ENCODE measurements at places on chromosomes 3 and 15.

DNA sequence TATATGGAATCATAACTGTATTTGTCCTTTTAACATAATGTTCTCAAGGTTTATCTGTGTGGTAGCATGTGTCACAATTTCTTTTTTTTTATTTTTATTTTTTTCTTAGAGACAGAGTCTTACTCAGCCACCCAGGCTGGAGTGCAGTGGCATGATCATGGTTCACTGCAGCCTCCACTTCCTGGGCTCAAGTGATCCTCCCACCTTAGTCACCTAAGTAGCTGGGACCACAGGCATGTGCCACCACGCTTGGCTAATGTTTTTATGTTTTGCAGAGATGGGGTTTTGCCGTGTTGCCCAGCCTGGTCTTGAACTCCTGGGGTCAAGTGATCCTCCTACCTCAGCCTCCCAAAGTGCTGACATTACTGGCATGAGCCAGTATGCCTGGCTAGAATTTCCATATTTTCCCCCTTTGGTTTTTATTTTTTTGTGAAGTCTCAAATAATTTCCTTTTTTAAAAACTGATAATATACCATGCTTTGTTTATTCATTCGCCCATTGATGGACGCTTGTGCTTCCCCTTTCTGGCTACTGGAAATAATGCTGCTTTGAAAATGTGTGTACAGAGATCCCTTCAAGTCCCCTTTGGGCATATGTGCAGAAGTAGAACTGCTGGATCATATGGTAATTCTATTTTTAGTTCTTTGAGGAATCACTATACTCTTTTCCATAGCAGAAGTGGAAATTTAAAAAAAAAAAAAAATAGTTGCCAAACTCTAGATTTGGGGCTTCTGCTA, 28.4 kb downstream of the TMEM40 start:
- DNase-seq, result no peak

DNA sequence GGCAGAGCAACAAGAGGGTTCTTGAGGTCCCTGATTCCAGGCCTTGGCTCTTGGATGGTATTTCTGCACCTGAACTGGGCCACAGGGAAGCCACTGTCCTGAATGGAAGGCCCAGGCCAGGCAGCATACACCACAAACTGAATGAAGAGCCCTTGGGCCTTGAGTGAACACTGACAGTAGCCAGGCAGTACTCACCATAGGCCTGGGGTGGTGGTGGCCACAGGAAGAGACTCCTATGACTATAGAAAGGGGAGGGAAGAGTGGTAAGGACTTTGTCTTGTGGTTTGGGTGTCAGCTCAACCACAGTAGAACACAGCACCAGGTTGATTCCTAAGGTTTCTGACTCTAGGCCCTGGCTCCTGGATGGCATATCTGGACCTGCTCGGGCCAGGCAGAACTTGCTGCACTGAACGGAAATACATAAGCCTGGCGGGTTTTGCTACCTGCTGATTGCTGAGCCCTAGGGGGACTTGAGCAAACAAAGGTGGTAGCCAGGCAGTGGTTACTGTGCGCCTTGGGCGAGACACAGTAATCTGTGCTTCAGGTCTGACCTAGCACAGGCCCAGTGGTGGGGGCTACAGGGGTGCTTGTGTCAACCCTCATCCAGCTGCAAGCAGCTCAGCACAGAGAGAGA, 241.4 kb downstream of the ISL2 start:
- DNase-seq, result no peak

DNA sequence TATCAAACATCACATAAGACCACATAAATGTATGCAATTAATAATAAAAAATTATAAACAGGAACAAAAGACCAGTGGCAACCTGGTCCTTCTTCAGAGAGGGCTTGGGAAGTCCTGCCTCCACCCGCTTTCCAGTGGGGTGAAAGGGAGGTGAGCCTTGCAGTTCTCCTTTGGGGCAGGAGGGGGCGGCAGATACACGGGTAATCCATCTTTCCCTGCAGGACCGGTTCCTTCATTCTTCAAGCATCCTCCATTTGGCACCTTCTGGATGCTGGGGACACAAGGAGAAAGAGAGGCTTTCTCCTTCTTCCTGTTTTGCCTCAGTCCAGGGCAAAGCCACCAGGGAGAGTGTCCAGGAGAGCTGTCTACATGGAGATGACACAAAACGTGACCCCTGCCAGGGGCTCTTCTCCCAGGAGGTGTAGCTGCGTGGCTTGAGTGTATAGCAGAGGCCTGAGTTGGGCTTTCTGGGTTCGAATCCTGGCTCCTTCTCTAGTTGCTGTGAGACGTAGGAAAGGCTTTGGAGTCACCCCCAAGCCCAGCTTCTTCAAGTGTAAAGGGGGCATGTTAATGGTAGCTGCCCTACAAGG, 23.2 kb downstream of the RPLP1 start:
- peak; percentile 44 for DNase-seq

DNA sequence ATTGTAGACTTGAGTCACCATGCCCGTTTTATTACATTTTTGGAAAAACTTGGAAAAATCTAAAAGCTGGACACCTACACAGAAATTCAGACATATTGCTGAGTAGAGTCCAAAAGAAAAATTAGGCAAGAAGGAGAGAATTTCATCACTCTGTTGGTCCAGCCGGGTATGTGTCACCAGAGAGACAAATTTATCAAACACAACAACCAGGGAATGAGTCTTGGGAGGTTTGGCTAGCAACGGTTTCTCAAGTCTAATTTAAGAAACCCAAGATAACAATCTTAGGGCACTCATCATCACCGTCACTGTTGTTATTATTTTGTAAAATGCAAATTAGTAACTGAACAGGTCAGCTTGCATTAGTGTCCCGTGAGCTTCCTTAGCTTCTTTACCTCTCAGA, 197.5 kb upstream of the C2CD4B start:
- DNase-seq, result no peak

- DNase-seq, result no peak
Observed at GRCh38 chr3:55322638-55323037, 164.5 kb downstream of the WNT5A start.

DNA sequence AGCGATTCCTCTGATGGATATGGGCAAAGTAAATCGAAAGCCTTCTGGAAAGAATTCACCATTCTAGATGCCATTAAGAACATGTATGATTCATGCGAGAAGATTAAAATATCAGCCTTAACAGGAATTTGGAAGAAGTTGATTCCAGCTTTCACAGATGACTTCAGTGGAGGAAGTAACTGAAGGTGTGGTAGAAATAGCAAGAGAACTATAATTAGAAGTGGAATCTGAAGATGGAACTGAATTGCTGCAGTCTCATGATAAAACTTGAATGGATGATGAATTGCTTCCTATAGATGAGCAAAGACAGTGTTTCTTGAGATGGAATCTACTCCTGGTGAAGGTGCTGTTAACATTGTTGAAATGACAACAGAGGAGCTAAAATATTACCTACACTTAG, 30.1 kb upstream of the TBC1D23 start:
- DNase-seq, result no peak

DNA sequence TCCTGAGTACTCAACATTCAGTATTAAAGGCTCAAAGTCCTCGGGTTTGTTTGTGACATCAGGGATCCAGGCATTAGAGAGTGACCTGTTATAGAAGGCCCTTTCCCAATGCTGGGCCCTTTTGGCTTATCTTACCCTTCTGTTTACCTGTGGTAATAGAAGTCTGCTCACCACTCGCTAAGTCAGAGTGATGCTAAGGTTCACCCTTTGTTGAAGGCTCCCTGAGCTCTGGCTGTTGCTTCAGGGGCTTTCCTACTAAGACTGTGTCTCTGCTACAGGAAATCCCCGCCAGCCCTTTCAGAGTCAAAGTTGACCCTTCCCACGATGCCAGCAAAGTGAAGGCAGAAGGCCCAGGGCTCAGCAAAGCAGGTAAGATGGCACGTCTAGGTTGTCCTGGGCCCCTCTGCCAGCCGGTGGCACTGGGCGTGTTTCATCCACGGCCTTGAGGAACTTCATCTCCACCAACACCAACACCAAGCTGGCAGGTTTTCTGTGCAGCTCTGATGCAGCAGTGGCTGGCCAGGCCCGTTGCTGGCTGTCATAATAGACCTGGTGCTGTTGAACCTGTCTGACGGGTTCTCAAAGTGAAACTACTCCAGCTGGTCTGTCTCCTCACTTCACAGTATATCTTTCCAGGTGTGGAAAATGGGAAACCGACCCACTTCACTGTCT, 99.1 kb downstream of the DNASE1L3 start:
- DNase-seq, result no peak

GRCh38 chr3:79968418-79968817, 200.6 kb upstream of the ROBO1 start:
- no peak for DNase-seq

DNA sequence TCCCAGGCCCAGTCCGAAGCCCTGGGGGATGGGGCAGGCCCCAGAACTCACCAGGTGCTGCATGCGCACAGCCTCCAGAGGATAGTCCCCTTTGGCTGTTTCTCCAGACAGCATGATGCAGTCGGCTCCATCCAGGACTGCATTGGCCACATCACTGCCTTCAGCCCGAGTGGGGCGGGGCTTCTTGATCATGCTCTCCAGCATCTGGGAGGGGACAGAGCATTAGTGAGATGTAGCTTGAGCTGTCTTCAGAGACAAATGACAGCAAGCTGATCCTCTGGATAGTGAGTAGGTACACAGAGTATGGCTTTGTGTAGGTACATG, 9.1 kb upstream of the GRAMD2A start:
- no peak for DNase-seq

DNA sequence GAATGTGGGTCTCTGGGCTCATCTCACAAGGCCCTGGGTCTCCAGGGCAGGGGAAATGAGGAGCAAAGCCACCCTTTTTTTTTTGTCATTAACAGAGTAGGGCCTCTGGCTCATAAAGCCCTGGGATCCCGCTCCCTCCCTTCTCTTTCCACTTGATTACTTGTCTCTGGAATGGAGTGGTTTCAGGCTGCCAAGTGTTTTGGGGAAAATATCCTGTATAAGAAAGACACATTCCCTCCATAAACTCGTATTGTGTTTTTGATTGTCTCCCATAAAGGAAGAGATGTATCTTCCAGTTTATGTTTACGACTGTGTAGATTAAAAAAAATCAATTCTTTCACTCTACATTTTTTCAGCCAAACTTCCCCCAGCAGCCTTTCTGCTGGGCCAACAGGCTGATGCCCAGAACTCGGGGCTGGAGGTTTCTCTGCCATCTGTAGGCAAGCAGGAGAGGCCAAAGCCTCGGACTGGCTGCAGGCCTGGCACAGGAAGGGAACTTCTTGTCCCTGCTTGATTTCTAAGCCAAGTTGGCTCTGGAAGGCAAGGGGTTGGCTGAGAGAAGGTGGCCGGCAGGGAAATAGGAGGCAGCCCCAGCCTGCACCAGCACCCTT, 49.4 kb upstream of the INSYN1 start:
- no peak for DNase-seq

DNA sequence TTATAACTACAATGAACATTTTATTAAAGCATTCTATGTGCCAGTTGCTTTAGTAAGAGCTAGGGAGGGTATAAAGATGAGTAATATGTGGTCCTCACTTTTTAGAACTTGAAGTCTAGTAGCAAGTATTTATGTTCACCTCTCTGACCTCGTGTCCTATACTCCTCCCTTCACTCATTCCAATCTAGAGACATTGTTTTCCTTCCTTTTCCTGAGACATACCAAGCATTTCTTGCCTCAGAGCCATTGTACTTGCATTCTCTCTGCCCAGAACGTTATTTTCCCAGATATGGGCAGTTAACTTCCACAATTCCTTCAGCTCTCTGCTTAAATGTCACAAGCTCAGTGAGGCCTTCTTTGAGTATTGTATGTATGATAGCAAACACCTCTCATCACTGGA, 408.6 kb downstream of the PDCD6IP start:
- DNase-seq, result no peak

DNA sequence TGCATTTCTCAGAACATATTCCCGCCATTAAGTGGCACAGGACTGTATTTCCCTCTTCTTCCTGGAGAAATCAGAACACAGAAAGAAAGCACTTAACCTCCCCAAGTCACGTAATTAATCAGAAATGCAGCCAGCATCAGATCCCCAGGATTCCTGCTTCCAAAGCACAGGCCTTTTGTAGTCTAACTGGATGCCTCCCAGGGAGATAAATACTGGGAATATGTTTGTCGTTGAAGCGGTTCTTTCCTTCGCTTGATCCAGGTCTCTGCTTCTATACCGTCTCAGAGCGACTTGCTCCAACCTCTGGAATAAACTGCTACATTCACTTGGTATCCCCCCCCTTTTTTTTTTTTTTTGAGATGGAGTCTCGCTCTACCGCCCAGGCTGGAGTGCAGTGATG, 198.6 kb downstream of the KBTBD8 start:
- no peak for DNase-seq

- DNase-seq, result no peak
Observed at GRCh38 chr3:134797057-134797740, 2.1 kb downstream of the EPHB1 start.

- DNase-seq, result no peak
Observed at GRCh38 chr3:113147681-113148261, 63.6 kb upstream of the BOC start.

DNA sequence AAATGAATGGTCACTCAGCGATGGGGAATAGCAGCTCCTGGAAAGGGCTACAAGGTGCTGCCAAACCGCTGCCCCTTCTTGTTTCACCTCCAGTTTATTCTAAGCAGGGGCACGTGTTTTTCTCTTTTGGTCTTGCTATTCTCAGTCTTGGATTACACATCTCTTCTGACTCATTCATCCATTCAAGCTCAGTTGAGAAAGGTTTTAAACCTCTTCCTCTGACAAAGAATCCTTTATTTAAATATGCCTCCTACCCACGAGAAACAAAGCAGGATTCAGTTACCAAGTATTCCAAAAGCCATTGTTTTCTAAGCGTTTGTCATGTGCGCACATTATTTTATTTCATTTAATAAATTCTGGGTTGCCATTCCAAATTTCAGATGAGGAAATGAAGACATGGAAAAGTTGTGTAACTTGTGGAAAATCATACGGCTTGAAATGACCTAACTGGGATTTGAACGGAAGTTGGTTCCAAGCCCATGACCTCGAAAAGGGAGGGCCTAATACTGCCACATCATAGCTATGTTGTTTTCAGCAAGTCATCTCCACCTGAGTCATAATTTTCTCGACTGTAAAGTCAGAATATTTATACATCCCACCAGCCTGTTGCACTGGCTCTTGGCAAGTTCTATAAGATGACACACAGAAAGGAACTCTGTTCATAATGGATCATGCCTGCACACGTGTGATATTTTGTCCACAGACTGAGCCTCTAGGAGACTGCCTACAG, 292.0 kb upstream of the SLCO3A1 start:
- no peak for DNase-seq

DNA sequence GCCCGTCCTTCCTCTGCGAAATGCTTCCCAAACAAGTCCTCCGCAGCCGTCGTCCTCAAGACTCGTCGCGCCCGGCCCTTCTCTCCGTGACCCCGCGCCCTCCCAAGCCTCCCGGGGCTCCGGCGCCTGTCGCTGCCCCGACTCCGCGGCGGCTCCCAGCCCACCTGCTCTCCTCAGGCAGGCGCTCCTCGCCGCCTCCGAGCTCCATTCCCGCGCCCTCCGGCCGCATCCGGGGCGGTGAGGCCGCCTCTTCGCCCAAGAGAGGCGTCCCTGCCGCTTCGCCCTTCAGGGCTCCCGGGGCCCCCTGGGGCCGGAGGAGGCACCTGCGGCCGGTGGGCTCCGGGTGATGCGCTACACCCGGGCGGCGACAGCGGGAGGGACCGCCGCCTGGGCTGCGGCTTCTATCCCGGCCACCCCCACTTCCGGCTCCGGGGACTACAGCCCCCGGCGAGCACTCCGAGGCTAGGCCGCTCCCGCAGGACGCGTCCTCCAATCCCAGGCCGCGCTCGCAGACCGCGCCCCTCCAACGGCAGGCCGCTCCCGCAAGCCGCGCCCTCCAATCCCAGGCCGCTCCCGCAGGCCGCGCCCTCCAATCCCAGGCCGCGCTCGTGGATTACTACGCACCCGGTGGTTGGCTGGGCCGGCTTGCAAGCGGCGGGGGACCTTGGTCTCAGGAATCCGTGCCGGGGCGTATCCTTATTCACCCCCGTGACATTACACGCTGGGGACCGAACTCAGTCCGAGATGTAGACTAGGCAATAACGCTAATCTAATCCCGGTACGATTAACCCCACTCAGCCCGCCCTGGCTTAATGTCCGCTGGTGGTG, at the start of gene RUBCN:
TSS of gene RUBCN (minus strand) at position 414 of the 828 bp plus-strand sequence. CDS start at position 229, 185 bp downstream.
- peak; percentile 78 for DNase-seq

Data from stimulated activated CD4-positive, alpha-beta T cell treated with anti-CD3 and anti-CD28 coated beads, Interleukin-1b, Interleukin-23, amount 100 ng/mL, for 1 hour (primary cell).